Kidney (tissue), 22 donors: ENCODE measurements at places on chromosomes 12 and 14. TPM values are rescaled to one million over a fixed set of nuclear protein-coding genes. Genes with fewer than 3 reads are reported as not detected.

Gene FGF6
- total RNA-seq, result not detected

- no peak for DNase-seq
- peaks cover 22% of the 10 kb centered on the region for H3K4me1 ChIP-seq
- no peak overlapping the region for H3K27ac ChIP-seq
- H3K27me3 ChIP-seq, result no peaks in the 10 kb centered on the region
- H3K4me3 ChIP-seq, result no peak overlapping the region
Measured at GRCh38 chr14:23149745-23150144, 30.7 kb upstream of the CEBPE start.

GRCh38 chr12:96635844-96636243, 146.5 kb downstream of the CFAP54 start:
- H3K4me3 ChIP-seq, result no peak overlapping the region
- H3K4me1 ChIP-seq, result no peaks in the 10 kb centered on the region
- H3K27me3 ChIP-seq, result no peaks in the 10 kb centered on the region
- H3K36me3 ChIP-seq, result no peaks in the 10 kb centered on the region
- no peak overlapping the region for H3K27ac ChIP-seq
- no peak for DNase-seq

DNA sequence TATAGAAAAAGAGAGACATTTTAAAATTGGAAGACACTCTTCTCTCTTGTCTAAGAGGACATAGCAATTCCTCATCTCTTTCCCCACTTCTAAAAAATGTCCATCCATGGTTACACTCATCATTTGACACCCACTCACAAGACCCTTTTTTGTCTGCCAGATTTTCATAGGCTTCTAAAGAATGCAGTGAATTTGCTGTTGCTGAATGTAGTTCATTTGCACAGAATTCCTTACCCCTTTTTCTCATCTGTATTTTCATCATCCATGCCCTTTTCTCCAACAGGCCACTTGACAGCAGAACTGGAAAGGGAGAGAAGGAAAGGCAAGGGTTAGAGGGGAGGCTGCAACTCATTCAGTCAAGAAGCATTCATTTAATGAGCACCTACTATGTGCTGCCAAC, 128.0 kb downstream of the NUAK1 start:
- DNase-seq, result no peak
- no peaks in the 10 kb centered on the region for H3K4me1 ChIP-seq
- H3K4me3 ChIP-seq, result no peak overlapping the region
- no peaks in the 10 kb centered on the region for H3K27me3 ChIP-seq
- H3K36me3 ChIP-seq, result no peaks in the 10 kb centered on the region

DNA sequence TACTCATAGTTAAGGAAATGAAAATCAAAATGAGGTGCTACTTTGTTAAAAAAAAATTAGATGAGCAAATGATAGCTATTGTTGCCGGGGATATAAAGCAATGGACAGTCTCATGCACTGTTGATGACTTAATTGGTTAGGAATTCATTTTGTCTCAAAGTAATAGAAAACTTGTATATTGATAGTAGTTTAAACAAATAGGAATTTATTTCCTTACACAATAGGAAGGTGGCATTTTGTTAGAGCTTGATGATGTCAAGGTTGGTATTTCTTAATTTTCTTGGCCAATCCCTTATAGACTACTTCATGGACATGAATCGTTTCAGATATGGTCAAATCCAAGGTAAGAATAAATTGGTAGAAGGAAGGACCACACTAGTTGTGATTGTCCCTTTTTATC, 7.8 kb downstream of the PRPF39 start:
- H3K27me3 ChIP-seq, result no peaks in the 10 kb centered on the region
- H3K4me3 ChIP-seq, result no peak overlapping the region
- H3K27ac ChIP-seq, result no peak overlapping the region
- no peak for DNase-seq
- H3K4me1 ChIP-seq, result no peaks in the 10 kb centered on the region

Gene LRCOL1
- total RNA-seq, result 1.8 TPM

- no peaks in the 10 kb centered on the region for H3K27me3 ChIP-seq
- DNase-seq, result peak; percentile 44
- no peaks in the 10 kb centered on the region for H3K36me3 ChIP-seq
- H3K27ac ChIP-seq, result no peak overlapping the region
Measured at GRCh38 chr14:105076805-105077648, 11.8 kb upstream of the GPR132 start.

Gene ISM2
- 0.57 TPM for total RNA-seq

Gene PITPNM2
- 41.7 TPM for total RNA-seq

- H3K4me1 ChIP-seq, result no peaks in the 10 kb centered on the region
- H3K27ac ChIP-seq, result no peak overlapping the region
- no peak for DNase-seq
- no peak overlapping the region for H3K4me3 ChIP-seq
- no peaks in the 10 kb centered on the region for H3K27me3 ChIP-seq
Measured at GRCh38 chr14:100915560-100915959, 12.0 kb upstream of the RTL1 start.

Gene GRIN2B
- total RNA-seq, result 0.63 TPM

Gene NANOG
- 0.16 TPM for total RNA-seq

- no peak overlapping the region for H3K27ac ChIP-seq
- H3K36me3 ChIP-seq, result no peaks in the 10 kb centered on the region
- H3K4me1 ChIP-seq, result no peaks in the 10 kb centered on the region
- no peaks in the 10 kb centered on the region for H3K27me3 ChIP-seq
- DNase-seq, result no peak
- no peak overlapping the region for H3K4me3 ChIP-seq
Measured at GRCh38 chr12:81963636-81964035, 204.5 kb upstream of the PPFIA2 start.

DNA sequence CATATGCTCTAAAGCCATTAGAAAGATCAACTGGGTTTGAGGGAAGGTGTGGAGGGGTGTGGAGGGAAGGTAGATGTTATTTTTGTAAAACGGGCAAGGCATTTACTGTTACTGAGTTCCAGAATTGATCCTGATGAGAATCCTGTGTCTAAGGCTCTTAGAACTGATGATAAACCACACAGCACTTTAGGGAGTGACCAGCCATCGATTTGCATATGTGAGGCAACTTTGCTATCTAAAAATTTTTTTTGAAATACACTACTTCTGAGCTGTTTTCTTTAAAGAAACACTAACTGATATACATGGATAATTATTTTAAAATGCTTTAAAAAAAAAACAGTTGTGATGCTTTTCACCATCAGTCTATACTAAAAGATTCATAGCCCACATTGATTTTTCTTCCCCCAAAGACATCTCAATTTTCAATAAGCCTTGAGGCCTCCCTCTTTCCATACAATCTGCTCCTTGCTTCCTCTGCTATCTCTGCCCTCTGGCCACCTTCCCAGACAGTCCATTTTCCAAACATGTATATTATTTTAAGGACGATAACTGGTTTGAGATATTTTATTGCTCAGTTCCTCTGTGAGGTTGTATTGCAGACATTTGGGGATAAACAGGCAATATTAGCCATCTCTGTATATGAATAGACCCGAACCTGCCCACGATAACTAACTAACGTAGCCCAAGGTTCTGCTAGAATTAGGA, 265.9 kb downstream of the EFCAB11 start:
- no peak overlapping the region for H3K27ac ChIP-seq
- H3K27me3 ChIP-seq, result no peaks in the 10 kb centered on the region
- H3K36me3 ChIP-seq, result no peaks in the 10 kb centered on the region
- H3K4me1 ChIP-seq, result no peaks in the 10 kb centered on the region
- DNase-seq, result no peak
- no peak overlapping the region for H3K4me3 ChIP-seq

Gene PTPN21
- 23.2 TPM for total RNA-seq

Gene C14orf180
- total RNA-seq, result 2.1 TPM

DNA sequence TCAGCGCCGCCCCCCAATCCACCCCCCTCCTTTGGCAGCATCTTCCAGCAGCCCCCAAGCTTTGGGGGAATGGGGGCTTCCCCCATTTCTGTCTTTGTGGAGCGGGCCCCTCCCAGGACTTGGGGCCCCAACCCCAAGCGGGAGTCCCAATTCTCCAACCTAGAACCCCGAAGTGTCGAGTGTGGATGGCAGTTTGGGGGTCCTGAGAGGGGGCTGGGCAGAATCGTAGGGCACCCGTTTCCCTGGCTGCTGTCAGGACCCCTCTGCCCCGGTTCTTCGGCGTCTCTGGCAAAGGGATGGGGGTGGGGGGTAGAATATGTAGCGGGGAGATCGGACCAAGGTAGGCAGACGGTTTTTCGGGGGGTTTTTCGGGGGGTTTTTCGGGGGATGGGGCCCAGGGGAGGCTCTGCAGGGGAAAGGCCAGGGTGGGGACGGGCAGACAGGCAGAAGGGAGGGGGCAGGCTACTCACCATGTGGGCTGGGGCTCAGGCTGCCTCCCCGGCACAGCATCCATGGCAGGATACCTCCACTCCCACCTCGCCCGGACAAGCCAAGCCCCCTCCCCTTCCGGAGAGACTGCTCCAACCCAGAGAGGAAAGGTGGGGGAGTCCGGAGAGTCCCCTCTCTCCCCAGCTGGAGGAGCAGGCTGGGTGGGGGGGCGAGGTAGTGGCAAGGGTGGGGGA, 739 bp downstream of the JPH4 start:
- peak; percentile 67 for DNase-seq
- H3K36me3 ChIP-seq, result no peaks in the 10 kb centered on the region
- H3K4me1 ChIP-seq, result no peaks in the 10 kb centered on the region
- peaks cover 9% of the 10 kb centered on the region for H3K27me3 ChIP-seq

GRCh38 chr14:26655128-26655527, 57.3 kb upstream of the NOVA1 start:
- no peak overlapping the region for H3K27ac ChIP-seq
- no peak for DNase-seq
- H3K4me1 ChIP-seq, result no peaks in the 10 kb centered on the region
- H3K27me3 ChIP-seq, result no peaks in the 10 kb centered on the region
- H3K36me3 ChIP-seq, result no peaks in the 10 kb centered on the region

DNA sequence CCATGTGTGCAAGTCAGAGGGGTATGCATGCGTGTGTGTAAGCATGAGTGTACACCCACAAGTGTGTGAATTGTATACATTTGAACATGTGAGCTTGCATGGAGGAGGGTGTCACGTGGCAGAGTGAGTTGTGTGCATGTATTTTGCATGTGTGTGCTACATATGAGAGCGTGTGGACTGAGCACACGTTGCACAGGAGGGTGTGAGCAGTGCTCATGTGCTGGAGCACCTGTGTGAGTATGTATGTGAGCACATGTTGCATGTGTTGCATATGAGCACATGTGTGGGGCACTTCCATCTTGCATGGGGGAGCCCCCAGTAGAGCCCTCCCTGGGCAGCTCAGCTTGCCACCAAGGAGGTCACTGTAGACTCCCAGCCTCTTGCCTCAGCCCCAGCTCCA, 180.2 kb upstream of the MYL2 start:
- no peaks in the 10 kb centered on the region for H3K4me1 ChIP-seq
- no peaks in the 10 kb centered on the region for H3K36me3 ChIP-seq
- H3K4me3 ChIP-seq, result no peak overlapping the region
- no peak for DNase-seq
- no peak overlapping the region for H3K27ac ChIP-seq
